NCI-H1092 treated with DMSO at 0.1 percent for 48 hours (cell line): ENCODE measurements at places on chromosomes 3 and 15.

GRCh38 chr15:39661776-39662175 lies 80.9 kb downstream of the THBS1 start:
- no peak for DNase-seq

DNA sequence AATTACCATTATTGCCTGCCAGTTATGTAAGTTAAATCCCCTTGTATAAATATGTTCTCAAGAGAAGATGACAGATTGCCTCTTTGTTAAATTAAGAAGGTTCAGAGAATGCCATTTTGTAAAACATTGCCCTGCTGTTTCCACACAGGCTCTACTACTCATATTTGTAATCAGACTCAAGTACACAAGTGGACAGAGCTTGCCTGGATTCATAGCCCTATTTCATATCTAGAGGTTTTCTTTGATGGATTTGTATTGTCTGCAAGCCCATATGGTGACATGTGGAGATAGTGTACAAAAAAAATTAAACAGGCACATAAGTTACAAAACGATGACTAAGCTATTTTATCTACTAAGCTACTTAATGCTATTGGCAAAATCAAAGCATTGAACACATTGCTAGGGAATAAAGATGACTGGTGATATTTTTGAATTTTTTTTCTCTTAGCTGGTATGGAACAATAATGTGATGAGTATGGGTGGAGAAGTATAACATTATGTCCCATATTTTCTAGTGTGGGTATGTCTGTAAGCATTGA lies 1286.6 kb upstream of the ALCAM start:
- DNase-seq = no peak

GRCh38 chr3:135452881-135453280 lies 512.6 kb upstream of the PPP2R3A start:
- no peak for DNase-seq

DNA sequence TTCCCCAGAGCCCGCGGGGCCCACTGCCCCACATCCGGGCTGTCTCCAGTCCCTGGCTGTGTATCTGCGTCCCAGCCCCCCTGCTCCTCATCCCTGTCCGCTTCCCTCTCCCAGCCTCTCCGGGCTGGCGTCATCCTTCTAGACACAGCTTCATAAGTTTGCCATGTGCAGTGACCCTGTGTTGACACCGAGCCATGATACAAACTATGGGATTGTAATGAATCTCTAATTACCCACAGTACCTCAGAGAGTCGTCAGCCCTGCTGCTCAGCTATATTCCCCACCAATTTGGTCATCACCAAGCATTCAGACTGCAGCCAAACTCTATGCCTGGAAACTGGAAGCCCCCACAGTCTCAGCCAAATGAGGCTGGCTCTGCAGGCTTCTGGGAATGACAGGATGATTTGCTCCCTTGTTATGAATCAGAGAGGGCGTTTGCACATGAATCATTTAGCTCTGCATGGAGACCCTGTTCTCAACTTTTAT lies 466.1 kb upstream of the ATP11B start:
- DNase-seq = no peak
